ENCODE measurements at places on chromosomes 11 and 22.

GRCh38 chr11:46335890-46336562 lies 11.2 kb upstream of the DGKZ start:
- DNase-seq, result peak; percentile 28

GRCh38 chr11:2258501-2259465 lies 11.6 kb downstream of the ASCL2 start:
- no peak for DNase-seq

DNA sequence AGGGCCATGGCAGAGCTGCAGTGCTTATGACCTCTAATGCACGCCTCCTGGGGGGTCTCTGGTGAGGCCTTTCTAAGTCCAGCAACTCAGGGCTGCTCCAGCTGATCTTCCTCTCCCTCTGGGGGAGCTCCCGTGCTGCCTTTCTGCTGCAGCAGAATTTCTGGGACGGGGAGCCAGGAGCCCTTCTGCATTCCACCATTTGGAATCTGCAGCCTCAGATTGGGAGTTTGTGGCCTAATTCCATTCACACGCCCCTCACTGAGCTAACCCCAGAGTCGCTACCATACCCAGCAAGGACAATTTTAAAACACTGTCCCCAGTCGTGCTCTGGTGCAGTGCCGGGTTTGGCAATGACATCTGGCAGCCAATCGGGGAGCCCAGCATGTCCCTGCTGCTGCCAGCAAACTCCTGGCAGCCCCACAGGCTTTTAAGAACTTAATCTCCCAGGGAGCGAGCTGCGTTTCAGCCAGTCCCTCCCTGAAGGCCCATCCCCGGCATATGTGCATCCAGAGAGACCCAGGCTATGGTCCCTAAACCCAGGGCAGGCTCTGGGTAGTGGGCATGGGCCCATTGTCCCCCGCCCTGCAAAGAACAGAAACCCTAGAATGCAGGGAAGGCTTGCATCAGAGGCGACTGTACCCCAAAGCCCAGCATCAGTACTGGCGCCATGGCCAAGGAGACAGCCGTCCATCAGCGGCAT lies 4.7 kb downstream of the SHANK2 start:
- peak; percentile 22 for DNase-seq

- no peak for DNase-seq
These were observed 116.4 kb downstream of the TYR start for GRCh38 chr11:89293965-89294679.

GRCh38 chr11:117220568-117220967 lies 11.3 kb downstream of the PCSK7 start:
- DNase-seq, result no peak

DNA sequence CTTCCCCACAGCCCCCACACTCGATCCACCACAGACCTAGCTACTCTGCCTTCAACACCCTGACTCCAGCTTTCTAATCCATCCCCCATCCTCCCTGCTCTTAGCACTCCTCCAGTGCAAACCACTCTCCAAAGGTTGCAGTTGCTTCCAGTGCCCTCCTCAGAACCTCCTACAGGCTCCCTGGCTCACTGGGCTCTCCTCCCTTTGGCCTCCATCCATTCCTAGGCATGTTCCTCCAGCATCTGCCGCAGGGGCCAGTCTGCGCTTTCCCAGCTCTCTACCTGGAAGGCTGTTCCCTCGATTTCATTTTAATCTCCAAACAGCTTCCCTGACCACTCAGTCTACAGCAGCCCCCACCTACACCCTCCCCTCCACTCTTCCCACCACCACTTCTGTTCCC lies 133.8 kb downstream of the SPATA19 start:
- DNase-seq, result no peak

- no peak for DNase-seq
These were observed 3.0 kb downstream of the SLC22A6 start for GRCh38 chr11:62981743-62982142.

DNA sequence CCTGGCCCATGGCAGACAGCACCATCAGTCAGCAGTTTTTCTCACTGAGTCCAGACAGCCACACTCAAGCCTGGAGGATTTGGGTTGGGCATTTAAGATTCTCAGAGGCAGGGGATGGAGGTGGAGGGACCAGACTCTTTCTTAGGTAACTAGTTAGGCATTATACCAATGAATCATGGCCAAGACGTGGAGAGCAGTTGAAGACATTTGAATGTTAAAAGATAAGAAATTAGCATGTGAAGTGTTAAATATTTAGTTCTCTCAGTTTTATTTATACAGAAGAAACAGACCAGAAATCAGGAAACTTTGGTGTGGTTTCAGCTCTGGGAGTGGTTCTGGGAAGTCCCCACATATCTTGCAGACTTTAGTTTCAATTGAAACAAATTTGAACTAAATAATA lies 9.9 kb downstream of the GTF2H1 start:
- DNase-seq, result no peak

DNA sequence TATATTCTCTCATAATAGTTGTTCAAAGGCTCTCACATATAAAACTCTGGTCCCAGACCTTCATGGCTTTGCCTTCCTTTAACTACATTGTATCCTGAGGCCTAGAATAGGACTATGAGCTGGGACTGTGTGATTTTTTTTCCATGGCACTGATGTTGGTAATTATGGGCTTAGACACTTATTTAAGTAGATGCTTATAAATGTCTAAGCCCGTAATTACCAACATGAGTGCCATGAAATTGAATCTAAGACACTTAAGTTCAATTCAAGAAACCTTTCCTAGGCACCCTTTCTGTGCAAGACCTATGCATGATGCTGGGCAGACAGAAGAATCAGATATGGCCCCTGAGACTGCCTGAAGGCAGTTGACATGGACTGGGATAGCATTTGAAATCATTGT lies 63.0 kb downstream of the P4HA3 start:
- no peak for DNase-seq

- no peak for DNase-seq
These were observed 9.0 kb upstream of the NECTIN1 start for GRCh38 chr11:119738059-119738439.

- DNase-seq, result no peak
These were observed 61.0 kb downstream of the APIP start for GRCh38 chr11:34855021-34855753.

GRCh38 chr11:75035911-75036565 lies 47.3 kb downstream of the NEU3 start:
- peak; percentile 42 for DNase-seq

GRCh38 chr22:46178755-46179505 lies 28.6 kb downstream of the PPARA start:
- no peak for DNase-seq

DNA sequence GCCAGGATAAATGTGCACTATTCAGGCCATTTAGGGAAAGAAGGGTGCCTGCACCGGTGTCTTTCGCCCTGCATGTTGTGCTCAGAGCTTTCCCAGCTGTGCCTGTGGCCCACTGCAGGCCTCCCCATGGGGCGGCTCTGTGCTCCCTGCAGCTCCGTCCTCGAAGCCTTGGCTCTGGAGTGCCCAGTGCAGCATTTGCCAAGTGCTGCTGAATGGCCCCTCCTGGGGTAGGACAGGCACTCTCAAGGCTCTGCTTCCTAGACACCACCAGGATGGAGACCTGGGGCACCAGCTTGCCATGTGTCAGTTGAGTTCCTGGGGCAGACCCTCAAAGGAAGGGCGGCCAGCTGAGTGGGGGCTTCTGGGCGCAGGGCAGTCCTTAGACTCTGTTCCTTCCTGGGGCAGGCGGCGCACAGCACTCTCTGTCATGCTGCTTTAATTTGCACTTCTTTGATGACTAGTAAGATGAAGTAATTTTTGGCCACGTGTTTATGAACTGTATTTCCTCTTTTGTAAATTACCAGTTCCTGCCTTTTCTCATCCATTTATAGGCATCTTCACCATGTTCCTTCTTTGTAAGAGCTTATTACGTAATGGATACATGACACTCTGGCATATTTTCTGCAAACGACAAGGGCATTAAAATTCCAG lies 32.1 kb upstream of the GNB1L start:
- no peak for DNase-seq
